Activated T-helper 9 cell treated with anti-CD3 and anti-CD28 coated beads, Interleukin-2, amount 50 U/mL, for 16 hours (primary cell): ENCODE measurements at places on chromosomes 16 and 17.

DNA sequence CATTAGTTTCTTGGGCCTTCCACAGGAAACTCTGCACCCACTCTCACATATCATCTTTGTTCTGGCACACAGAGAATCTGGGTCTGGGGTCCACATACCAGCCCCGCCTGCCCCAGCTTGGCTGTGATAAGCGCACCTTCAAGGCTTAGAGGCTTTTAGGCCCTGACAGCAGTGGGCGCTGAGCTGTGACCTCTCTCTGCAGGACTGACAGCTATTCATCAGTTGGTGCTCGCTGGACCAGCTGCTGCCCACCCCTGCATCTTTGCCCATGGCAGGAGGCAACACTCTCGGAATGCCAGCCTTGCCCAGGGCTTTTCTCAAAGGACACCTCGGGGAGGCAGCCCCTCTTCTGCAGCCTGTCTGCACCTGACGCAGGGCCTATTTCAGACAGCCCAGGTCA is 62.9 kb downstream of the SDK2 start:
- no peak for DNase-seq

DNA sequence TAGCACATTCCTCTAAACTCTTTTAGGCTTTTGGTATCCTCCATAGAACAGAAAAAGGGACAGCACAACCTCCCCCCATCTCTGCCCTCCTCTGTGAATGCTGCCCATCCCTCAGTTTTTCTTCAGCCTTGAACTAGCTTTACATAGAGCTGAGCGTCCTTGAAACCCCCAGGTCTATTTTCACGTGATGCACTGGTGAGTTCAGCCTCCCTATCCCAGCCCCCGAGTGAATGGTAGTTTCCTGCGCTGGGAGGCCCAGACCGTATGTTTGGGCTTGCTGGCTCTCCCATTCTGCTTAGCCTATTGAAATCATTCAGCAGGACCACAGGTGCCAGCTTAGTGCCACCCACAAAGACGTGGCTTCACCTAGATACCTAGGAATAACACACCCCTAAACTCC is 22.5 kb downstream of the ZNF385C start:
- no peak for DNase-seq

GRCh38 chr17:4433515-4434031 is at the start of gene SPNS3:
Gene SPNS3, plus strand, starts transcription at chr17:4433940. Its CDS starts 28 bp downstream, at chr17:4433968.
- DNase-seq = peak; percentile 13

GRCh38 chr17:81508639-81509206 is 3.9 kb downstream of the ACTG1 start:
- DNase-seq = no peak

DNA sequence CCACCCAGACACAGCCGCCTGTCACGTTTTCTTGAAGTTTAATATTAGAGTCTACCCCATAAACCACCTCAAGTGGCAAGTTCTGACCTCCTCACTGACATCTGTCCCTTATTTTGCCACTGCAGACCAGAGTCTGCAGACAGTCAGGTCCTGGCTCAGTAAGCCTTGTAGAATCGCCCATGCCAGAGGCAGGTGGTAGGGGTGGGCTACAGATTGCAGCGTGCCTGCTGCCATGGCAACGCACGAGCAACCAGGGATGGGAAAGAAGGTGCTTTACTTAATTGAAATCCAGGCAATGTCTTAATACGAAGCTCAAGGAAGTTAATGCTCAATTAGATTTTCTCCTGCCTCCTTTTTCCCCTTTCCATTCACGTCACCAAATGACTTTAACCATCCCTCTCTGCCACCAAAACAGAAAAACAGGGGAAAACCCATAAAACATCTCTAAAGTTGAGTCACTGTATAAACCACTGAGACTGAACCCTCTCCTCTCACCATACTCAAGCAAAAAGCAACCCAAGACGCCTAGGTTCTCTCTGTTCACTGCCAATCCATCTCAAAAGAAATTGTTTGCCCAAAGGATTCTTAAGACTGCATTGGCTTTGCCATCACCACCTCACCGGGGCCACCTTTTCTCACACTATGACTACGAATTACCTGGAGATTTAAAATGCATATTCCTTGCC is 228.8 kb downstream of the SLC39A11 start:
- DNase-seq = no peak

DNA sequence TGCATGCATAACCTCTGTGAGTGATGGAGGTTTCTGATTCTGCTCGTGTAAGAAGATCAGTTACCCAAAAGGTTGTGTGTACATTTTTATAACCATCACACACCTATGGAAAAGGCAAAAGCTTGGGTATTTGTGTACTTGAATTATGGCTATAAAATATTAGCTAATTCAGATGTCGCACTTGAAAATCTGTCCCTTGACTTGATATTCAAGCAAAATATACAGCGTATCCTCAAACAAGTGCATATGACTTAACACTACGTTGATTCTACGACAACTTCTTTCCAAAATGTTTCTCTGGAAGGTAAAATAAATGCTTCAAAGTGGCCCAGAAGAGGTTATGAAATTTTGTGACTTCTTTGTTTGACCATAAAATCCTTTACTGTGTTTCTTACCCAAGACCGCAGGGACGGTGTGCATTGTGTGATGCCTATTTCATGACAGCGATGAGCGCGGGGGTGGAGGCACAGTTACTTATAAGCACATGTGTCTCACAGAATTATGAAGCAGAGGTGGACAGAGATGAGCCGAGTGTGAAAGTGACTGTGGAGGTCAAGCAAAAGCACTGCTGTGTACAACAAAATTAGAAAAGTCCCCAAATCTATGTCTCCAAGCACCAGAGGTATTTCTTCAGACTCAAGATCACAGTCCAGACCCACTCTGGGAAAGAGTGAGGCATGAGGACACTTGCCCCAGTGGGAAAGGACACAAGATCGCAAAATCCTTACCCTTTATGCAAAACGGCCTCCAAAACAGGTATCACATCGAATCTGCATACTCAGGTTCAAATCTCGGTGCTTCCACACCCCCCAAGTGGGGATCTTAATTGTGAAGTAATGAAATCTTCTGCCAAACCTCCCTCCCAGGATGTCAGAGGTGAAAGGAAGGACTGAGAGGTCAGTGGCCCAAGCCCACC is 4.1 kb upstream of the HOXB9 start:
- no peak for DNase-seq

GRCh38 chr16:56911771-56912571 is 20.0 kb upstream of the HERPUD1 start:
- no peak for DNase-seq

- no peak for DNase-seq
These were observed 12.1 kb downstream of the CUEDC1 start for GRCh38 chr17:57943140-57943539.

DNA sequence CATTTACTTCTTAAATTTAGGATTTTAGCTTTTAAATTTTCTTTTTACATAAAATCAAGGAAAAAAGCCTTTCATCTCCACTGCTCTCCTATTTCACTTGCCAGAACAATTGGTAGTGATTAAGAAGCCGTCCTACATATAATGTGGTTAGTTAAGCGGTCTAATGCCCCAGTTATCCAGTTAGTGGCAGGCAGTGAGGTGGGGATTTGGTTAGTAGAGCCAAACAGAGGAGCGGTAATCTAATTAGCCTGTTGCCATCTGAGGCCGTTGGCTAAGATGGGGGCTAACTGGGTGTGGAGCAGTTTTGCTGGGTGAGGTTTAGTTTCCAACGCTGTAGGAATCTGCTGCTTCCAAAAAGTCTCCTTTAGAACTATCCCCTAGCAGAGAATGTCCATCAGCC is 22.4 kb downstream of the SNX11 start:
- DNase-seq = no peak

DNA sequence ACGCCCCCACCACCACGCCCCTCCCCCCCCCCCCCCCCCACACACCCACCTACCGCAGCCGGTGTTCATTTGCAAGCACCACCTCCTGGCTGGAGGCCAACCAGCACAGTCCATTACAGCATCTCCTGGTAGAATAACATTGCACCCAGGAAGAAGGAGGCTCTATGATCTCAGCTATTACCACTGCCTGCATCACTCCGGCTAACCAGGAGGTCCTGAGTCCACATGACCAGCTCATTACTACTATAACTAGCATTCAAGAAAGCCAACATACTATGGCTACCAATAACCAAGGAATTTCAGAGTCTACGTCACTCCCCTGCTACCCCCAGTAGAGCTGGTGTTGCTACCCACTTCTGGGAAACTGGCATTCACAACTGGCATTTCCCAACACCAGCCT is 81.1 kb upstream of the ALOX12 start:
- DNase-seq = no peak

DNA sequence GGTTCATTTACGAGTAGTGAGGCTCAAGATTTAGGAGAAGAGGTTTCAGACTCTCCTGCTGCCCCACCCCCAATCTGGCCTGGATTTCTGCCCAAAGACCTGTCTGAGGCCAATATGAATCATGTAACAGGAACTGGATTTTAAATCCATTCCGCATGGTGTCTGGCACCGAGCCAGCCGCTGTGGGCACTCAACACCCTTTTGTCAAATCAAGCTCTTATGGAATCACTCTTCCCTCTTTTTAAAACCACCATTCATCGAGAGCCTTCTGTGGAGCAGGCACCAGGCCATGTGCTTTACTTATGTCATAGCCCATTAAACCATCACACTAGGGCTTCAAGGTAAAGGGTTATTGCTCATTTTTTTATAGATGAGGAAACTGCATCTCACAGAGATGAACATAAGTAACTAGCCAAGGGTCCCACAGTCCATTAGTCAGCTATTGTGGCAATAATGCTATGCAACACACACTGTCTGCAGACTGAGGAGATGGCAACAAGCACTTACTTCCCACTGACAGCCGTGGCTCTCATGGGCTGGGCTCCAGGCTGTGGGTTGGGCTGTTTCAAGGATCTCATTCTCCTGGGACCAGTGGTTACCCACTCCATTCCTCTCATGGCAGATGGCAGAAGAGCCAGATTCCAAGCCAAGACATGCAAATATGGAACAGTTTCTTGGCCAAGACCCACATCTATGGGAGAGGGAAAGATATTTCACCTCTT is 93.6 kb downstream of the WSCD1 start:
- DNase-seq = no peak

GRCh38 chr17:19709841-19710240 is 6.5 kb downstream of the SLC47A2 start:
- no peak for DNase-seq
